ENCODE measurements at places on chromosomes 1 and 21.

DNA sequence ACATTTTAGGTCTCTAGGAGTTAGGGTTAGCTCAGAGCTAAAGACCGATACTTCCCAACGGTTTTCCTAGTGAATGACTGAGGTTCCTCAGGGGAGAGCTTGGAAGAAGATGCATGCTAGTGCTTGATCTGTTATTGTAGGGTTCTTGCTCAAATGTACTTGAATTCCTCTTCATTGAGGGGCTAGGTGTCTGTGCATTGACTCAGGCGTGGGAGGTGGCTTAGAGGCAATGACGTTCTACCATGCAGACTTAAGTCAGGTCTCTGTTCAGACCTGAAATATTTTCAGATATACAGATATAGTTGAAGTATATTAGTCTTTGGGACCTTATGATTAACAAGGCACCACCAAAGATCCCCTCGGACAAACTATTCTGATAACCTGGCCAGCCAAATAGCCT, 23.5 kb downstream of the S100A10 start:
- no peak for DNase-seq

DNA sequence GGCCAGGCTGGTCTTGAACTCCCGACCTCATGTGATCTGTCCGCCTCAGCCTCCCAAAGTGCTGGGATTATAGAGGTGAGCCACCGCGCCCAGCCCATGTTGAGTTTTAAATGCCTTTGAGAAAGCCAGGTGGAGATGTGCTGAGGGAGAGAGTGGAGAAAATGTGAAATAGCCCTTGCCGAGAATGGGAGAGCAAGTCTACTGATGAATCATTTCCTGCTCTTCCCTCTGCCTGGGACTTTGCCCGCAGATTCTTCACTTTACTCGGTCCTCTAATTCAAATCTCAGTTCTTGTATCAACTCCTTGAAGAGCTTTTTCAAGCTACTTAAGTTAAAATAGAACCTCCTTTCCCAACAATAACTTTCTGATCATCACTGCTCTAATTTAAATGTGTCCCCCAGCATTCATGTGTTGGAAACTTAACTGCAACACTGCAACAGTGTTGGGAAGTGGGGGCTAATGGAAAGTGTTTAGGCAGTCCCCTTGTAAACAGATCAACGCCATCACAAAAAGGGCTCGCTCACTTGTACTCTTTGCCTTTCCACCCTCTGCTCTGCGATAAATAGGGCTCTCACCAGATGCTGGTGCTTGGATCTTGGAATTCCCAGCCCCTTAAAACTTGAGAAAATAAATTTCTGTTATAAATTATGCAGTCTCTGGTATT, 27.8 kb downstream of the OSBPL9 start:
- no peak for DNase-seq

- DNase-seq = no peak
Observed at GRCh38 chr1:51551081-51551480, 32.0 kb upstream of the EPS15 start.

GRCh38 chr21:45700461-45700860, 56.9 kb downstream of the PCBP3 start:
- DNase-seq = no peak

DNA sequence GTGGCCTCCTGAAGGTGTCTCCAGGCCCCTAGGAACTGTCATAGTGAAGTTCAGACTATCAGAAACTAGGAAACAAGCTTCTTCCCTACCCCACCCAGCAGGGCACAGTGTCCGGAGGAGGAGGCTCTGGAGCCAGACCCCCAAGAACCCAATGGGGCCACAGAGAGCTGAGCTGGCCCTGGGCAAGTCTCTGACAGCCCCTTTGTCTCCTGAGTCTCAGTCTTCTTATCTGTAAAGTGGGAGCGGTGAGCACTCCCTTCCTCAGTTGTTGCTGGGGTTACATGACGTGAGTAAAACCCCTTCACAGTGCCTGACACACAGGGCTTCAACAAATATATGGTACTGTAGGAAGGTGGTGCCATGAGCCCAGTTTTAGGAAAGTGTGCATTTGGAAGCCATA, 675.8 kb downstream of the MATN1 start:
- DNase-seq = no peak

DNA sequence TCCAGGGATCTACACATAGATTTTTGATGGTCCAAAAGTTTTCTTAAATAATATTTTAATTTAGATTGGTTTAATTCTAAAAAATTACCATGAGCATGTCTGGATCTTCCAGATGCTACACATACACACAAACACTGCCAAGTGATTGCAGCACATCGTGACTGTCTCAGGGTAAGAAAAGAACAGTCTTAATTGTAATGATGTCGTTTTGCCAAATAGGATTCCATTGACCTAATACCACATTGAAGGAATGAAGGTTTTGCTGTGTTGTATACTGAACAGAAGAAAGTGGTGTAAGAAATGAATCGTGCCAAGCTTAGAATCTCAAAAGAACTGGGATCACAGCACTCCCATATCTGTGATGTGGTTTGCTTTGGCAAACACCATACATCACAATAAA, 633.3 kb upstream of the CAMK1G start:
- no peak for DNase-seq

GRCh38 chr1:17119773-17120480, 676 bp upstream of the PADI2 start:
- DNase-seq = no peak

DNA sequence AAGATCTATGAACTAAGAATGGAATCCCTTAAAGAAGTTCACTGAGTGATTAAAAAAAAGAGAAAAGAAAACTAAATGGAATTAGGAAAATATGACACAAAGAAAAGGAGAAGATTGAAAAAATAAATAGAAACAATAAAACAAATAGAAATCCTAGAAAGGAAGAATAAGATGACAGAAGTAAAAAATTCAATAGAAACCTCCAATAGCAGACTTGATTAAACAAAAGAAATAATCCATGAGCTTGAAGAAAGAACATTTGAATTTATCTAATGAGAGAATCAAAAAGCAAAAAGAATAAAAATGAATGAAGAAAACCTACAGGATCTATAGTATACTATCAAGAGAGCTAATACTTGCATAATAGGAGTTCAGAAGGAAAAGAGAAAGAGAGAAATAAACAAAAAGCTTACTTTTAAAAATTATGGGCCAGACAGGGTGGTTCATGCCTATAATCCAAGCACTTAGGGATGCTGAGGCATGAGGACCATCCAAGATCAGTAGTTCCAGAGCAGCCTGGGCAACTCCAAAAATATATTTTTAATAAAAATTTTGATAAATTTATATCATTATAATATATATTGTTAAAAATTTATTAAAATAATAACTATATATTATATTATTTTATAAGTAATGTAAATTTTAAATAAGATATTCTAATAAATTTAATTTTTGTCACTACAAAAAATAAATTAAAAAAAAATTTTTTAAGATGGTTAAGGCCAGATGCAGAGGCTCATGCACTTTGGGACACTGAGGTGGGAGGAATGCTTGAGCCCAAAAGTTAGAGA, 9.4 kb upstream of the VN1R5 start:
- no peak for DNase-seq

DNA sequence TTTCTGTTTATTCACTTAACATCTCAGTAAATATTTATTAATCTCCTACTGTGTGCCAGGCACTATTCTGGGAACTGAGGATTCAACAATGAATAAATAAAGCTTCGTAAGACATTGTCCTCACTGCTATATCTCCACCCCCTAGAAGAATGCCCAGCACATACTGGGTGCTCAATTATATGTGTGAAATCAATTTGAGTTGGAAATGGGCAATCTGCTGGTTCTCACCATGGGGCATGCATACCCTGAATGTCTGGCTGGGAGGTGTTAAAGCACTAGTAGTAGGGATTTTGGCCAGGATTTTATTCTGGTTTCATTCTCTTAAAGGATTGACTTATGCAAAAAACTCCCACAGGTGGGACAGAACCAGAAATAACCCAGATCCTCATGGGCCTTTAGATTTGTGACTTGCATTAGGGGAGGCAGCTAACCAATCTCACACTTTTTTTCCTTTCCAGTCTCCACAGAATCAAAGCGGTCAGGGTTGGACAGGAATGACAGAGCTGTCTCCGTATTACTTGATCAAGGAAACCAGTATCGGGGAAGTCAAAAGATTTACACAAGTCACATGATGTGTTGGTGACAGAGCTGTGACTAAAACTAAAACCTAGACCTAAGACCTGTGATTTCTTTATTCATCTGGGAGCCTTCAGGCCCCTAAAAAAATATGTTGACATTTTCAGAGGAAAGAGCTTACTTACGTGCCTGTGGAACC, 12.8 kb downstream of the GFI1 start:
- DNase-seq = peak; percentile 92

DNA sequence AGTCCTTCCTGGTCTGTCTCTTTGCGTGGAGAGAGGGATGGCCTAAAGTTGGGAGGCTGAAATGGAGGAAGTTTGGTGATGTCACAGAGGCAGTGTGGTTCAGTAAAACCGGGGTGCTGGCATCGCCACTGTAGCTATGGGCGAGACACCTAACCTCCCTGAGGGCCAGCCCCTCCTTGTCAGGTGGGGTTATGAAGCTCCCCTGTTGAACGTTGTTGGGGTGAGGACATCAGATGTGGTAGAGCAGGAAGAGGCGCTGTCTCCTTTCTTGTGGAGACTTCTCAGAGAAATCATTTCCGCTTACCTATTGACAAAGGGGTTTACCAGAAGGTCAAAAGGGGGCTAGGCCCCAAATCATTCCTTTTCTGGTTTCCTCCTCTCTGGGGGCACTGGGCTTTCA, 294.7 kb downstream of the SIPA1L2 start:
- DNase-seq = no peak

DNA sequence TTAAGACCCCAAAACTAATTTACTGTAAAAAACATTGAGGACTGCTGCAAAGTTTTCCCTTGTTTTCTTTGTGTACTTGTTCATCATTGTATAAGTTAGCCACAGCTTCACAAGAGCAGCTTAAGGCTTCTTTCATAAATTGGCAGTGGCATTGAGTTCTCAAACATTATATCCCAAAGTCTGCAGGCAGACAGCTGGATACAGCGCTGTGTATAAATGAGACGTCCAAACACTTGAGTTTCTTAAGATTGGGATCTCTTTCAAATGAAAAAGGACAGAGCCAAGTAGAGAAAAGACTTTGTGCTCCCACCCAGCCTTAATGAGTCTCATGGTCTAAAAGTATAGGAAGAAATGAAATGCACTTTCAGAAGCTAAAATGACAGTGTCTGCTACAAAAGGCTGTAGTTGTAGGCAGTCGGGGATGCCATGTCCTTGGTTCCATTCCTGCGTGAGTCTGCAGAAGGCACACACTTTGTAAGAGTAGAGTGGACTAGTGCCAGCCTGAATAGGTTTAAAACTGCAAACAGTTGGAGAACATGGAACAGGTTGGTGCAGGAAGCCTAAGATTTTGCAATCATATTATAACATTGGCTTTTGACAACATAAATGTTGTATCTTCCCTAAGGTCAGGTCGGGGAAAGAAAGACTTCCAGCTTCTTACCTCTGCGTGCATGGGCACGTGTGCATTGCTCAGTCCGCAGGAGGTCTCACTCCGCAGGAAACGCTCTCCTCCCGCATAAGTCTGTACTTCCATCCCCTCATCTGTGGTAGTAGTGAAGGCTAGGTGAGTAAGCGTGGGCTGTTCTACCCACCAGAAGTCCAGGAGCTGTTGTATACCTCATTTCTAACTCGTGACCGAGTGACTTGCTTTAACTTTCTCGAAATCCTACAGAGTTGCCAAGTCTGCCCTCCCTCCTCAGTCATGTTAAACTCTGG, 94.4 kb downstream of the CD247 start:
- DNase-seq = no peak

GRCh38 chr1:157798211-157798610, 21.3 kb upstream of the FCRL2 start:
- DNase-seq = no peak

GRCh38 chr1:89737985-89738510, 82.8 kb upstream of the LRRC8D start:
- DNase-seq = no peak

DNA sequence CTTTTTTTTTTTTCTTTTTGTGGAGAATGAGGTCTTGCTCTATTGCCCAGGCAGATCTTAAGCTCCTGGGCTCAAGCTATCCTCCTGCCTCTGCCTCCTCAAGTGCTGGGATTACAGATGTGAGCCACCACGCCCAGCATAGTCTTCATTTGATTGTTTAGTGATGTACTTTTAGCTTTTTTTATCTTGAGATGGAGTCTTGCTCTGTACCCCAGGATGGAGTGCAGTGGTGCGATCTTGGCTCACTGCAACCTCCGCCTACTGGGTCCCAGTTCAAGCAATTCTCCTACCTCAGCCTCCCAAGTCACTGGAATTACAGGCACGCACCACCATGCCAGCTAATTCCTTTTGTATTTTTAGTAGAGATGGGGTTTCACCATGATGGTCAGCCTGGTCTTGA, 24.0 kb upstream of the LRRC3 start:
- no peak for DNase-seq

GRCh38 chr1:24919791-24920532, 10.1 kb downstream of the RUNX3 start:
- DNase-seq = peak; percentile 86

- DNase-seq = no peak
Observed at GRCh38 chr1:167274061-167274460, 53.4 kb downstream of the POU2F1 start.

GRCh38 chr1:207276465-207276864, 45.0 kb upstream of the CD55 start:
- DNase-seq = no peak

DNA sequence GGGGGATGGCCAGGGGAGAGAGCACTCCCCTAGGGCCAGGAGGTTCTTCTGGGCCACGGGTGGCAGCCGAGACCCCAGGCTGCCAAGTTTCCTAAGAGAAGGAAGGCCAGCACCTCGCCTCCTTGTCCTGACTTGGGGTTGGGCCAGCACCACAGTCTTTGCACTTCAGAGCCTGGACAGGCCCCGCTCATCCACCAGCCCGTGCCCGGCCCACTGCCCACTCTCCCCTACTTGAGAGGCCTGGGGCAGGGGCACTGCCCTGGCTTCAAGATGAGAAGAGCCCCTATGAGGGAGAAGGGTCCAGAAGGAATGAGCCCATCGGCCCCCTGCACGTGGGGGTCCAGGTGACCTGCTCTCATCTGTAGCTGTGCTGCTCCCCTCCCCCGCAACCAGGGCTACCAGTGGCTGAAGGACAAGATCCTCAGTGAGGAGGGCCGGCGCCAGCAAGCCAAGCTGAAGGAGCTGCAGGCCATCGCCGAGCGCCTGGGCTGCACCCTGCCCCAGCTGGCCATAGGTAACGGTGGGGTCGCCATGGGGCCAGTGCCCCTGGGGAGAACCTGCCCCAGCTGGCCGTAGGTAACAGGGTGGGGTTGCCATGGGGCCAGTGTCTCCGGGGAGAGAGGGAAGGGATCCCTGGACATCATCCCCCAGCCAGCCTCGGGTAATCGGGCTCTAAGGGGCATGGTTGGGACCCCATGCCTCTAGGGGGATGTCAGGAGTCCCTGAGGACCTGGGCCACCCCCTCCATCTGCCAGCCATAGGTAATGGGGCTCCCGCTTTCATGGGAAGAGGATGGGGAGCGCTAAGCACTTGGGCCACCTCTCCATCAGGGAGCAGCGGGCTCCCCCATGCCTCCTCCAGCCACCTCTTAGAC, 50.8 kb downstream of the KCNAB2 start:
- DNase-seq = no peak

- no peak for DNase-seq
Observed at GRCh38 chr1:53982763-53983104, 35.3 kb downstream of the LDLRAD1 start.

DNA sequence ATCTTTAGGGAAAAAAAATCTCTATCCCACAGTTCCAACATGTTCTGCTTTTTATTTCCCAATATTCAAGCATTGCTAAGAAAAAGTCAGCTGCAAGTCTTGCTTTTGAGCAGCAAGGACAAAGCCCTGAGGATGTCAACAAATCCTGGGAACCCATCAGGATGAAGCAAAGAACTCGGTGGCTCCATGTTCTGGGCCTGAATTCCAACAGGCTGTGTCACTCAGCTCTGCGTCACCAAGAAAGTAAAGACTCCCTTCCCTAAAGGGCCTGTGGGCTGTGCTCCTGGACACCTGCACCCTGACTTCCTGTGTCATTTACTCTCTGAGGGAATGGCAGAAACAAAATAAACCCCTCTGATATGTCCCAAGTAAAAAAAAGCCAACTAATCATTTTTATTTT, 95.5 kb downstream of the TIAM1 start:
- DNase-seq = no peak
